ENCODE measurements at places on chromosomes 16 and 17.

DNA sequence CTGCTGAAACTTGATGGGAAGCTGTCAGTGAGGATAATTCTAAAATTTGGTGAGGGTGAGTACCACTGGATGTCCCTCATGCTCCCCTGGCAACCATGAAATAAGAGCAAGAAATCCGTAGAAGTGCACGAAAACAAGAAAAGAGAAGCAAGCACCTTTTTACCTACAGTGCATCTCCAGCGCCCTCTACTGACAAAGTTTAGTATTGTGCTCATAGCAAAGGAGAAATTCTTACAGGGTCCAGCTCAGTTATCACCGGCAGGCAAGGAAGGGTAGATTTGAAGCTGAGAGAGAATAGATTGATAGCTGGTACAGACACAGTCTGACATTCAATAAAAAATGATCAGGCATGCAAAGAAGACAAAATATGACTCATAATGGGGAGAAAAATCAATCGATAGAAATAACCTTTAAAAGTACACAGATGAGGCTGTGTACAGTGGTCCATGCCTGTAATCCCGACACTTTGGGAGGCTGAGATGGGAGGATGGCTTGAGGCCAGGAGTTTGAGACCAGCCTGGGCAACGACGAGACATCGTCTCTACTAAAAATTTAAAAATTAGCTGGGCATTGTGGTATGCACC is 28.3 kb upstream of the TEX2 start:
- DNase-seq: no peak

- DNase-seq: peak; percentile 66
Measured at GRCh38 chr17:43431714-43432523, 33.1 kb downstream of the ARL4D start.

DNA sequence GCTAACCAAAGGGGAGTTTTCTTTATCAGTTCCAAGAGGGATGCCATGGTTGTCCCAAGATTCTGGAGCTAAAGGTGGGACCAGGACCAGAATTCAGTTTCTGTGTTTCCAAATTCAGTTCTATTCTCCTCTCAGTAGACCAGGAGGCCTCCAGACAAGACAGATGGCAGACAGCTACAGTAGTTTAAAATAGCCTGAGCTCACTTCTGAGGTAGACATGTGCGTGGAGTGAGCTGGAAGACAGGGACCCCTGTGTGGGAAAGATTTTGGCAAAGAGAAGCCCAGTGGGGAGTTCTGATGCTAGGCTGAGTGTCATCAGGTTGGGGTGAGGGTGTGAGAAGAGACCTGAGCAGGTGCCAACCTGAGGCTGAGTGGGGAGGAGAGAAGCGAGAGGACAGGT is 95.4 kb downstream of the PRKCB start:
- DNase-seq: no peak

DNA sequence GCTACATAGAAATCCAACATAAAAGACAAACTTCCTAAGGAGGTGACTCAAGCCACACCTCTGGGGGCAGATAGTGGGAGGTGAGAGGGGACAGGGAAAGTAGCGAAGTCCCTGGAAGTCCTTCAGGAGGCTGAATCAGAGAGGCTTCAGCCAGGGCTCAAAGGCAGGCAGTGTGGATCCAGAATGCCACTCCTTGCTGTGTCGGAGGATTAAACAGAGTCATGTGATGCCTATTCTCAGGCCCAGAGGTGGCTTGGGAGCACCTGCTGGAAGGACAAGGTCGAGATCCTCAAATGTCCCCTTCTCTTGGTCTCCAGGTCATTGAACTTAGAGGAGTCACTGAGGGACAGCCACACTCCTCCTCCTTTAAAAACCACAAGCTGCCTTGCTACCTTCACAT is 391.1 kb downstream of the SOX9 start:
- DNase-seq: no peak

DNA sequence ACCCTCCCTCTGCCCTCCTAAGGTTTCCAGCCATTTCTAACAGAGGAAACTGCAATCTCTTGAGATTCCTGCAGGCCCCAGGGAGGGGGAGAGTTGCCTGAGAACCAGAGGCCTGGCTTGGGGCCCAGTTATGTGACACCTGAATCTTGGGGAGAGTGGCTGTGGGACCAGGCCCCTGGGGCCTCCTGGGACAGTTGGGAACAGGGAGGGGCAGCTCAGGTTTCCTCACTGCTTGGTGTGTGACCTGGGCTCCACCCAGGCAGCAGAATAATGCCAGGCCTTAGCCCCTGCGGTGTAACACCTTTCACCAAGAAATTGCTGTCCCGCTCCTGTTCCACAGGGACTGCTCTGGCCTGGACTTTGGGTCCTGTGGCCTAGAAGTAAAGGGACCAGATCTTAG is 44.3 kb upstream of the CRHR1 start:
- no peak for DNase-seq

DNA sequence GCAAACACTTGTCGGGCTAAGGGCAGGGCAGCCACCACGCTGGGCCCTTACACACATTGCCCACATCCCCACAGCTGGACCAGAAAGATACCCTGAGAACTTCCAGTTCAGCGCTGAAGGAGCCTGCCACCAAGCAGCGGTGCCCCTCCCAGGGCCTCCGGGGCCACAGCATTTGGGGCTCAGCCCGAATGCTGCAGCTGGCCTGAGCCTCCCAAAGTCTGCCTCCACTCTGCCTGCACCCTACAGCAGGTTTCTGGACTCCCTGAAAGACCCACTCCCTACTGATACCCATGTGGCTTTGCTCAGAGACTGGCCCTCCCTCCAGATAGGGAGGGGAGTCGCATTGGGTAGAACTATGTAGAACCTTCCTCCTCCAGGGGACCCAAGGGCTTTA is 1.5 kb downstream of the MCRIP1 start:
- no peak for DNase-seq

- DNase-seq: peak; percentile 60
Measured at GRCh38 chr16:73058616-73059409, 10.9 kb upstream of the ZFHX3 start.

GRCh38 chr17:46732754-46733398 is 85.6 kb downstream of the WNT3 start:
- DNase-seq: no peak

DNA sequence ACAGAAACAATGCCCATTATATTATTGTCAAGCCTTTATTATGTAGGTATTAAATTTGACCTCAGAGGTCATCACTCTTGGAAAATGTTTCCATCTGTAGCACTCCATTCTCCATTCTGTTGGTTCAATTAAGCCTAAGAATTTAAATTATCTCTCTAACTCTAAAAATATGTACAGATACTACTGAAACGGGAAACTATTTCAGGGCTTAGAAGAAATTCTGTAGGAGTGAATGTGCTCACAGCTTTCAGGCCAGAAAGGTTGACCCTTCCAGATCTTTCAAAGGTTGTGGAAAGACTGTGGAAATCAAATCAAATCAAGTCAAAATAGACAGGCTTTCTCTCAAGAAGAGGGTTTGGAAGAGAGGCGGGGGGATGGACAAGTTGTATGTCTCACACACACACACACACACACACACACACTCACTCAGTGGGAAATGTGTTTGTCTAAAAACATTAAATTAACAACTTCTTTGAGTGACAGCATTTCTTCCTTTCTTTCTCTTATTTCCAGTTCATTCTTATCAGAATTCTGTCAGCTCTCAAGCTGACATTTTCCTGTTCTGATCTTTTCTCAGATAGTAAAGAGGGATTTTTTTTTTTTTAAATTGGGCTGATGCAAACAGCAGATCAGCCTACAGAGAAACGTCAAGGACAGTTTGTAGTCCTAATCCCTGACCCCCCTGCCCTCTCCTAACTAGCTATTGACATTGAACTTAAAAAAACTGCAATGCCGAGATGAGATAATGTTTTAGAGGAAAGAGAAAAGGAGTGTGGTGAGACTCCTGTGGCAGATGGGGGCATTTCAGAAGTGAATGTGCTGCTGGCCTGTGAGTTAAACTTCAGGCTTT is 139.0 kb upstream of the ZFHX3 start:
- no peak for DNase-seq

DNA sequence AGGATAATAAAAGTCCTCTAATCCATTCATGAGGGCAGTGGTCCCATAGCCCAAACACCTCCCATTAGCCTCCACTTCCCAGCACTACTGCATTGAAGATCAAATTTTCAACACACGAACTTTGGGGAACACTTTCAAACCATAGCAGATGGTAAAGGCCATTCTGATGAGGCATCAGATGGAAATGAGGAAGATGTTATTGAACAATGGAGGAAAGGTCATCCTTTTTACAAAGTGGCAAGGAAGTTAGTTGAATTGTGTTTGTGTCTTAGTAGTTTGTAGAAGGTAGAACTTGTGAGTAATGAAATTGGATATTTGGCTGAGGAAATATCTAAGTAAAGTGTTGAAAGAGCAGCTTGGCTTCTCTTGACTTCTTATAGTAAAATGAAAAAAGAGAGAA is 93.3 kb upstream of the NLRP1 start:
- DNase-seq: no peak

DNA sequence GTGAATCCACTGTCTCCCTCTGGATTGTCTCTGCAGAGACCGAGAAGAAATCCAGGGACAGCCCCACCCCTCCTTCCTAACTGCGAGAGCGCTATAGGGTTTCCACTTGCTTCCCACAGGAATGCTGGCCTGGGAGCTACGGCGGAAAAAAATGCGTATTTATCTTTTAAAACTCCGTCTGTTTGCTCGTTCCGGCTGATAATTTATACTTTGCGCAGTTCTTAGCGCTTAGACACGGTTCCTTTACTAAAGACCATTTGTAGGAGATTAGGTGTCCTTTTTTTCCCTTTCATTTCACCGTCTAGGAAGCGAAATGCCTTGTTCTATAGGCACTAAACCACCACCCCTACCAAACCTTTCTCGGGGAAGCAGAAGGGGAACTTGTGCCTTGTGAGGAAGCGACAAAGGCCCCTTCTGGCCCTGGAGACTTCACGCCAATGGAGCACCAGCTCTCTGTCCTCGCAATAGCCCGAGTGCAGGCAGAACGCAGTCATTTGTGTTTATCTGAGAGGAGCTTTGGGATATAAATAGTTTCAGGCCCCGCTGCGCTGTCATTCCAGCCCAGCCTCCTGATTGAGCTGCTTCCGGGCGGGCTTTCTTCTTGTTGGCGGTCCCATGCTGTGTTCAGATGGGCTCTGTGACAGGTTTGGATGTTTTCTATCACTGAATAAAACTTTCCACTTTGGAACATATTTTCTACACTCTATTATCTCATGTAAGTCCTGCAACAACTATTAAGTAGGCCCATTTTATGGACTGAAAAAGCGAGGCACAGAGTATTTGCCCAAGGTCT is 791 bp upstream of the SUPT4H1 start:
- DNase-seq: peak; percentile 65
